ENCODE measurements at places on chromosomes 5 and 9.

DNA sequence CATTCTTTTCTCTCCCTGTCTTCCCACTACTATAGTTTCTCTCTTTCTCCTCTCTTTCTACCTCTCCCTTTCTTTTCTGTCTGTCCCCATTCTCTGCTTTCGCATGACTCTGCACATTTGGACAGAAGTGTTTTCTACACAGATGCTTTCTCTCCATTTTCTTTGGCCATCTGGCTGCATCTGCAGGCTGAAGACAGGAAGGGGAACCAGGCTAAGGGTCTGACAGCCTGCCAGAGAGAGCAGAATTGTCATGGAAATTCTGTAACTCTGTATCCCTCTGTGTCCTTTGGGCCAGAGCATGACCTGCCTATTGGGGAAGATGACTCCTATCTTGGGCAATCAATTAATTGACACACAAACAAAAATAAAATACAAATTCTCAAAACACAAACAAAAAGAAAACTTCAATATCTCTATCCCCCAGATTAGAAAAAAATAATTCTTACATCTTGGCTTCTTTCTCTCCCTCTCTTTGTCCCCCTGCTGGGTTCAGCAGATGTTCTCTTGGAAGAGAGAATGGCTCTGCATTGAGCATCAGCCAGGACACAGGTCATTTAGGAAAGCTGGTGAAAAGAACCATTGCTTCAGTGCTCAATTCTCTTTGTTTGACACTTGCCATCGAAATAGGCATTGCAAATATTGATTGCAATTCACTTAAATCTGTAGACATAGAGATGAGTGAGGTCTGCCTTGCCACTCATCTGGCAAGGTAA is 415.9 kb upstream of the KLF4 start:
- no peak for DNase-seq

- no peak for DNase-seq
Measured at GRCh38 chr5:76855961-76856360, 6.1 kb downstream of the S100Z start.

- DNase-seq: no peak
Measured at GRCh38 chr9:136587145-136587943, 41.5 kb upstream of the NOTCH1 start.

DNA sequence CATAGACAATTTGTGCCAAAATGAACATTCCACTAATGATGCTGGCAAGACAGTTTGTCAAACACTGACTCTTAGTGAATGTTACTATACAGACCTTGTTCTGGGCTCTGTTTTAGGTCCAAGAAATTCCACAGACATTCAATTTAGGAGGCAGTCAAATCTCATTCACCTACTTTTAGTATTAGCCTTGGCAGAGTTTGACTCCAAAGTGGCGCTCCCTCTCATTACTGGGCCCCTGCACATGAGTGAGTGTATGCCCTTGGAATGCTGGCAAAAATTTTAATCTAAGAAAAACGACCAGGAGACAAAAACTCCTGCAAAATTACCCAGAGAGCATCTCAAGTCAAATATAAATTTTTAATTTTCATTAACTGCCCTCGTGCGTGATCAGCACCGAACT is 94.9 kb upstream of the SLC27A6 start:
- DNase-seq: no peak

DNA sequence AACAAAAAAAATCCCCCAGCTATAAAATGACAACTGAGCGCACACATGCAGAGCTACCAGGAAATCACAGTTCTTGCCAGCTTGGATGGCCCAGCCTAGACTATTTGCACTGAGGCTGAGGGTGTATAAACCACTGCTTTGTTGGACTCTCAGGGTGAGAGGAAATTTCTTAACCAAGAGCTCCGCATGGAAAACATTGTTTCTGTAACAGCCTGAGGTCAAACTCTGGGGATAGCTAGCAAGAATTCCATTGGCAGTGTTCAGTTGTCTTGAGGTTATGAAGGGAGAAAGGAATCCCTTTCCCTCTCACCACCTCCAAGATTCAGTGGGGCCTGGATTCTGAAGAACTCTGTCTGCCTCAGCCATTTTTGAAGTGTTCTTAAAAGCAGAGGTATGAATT is 360.0 kb downstream of the OSTF1 start:
- no peak for DNase-seq

DNA sequence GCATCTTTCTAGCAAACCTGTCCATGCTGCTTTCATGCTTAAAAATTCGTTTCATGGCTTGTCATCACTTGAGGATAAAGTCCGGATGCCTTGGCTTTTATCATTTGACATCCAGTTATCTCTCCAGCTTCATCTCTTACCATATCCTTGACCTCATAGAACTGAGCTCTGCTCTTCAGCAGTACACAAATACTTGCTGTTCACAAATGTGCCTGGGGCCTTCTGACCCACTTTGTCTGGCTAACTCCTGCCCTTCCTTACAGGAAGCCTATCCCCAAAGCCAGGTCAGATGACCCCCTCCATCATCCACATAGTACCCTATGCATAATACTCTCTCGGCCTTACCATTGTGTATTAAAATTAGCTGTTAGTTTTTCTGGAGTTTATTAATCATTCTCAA is 249.1 kb downstream of the SAXO1 start:
- no peak for DNase-seq

- DNase-seq: no peak
Measured at GRCh38 chr9:30915451-30915850, 1469.0 kb upstream of the ACO1 start.

DNA sequence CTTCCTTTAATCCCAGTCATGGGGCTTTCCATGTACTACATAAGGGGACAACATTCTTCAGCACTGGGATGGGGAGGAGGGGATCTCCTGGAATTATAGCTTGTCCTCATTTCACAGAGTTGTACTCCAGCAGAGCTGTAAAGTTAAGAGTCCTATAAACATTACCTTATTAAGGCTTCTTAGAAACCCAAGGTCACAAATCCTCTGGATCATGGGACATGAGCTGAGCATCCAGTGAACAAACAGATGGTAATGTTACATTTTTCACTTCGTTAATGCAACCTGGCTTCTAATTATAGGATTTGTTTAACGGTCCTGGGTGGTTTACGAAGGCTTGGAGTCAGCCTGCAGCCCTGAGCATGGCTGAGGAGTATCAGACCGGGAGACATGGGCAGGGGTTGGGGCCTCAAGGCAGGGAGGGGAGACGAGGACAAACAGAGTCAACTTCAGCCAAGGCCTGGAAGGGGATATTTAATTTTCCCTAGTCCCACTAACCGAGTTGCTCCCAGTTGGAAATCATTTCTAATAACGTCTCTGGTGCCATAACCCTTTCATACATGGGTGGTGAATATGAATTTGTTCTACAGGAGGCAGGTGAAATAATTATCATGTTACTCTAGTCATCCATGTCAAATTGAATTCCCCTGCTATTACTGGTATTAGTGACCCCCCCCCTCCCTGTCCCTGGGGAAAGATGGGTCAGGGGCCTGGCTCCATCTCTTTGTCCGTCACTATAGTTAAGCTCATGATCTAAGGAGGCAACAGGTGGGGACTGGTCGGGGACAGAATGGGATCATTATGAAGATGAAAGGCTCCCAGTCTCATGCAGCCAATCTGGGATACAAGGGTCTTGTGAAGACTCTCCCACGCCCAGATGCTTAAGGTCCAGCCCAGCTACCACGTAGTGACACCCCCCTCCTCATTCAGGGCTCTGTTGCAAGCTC is 10.7 kb upstream of the IL17B start:
- no peak for DNase-seq

DNA sequence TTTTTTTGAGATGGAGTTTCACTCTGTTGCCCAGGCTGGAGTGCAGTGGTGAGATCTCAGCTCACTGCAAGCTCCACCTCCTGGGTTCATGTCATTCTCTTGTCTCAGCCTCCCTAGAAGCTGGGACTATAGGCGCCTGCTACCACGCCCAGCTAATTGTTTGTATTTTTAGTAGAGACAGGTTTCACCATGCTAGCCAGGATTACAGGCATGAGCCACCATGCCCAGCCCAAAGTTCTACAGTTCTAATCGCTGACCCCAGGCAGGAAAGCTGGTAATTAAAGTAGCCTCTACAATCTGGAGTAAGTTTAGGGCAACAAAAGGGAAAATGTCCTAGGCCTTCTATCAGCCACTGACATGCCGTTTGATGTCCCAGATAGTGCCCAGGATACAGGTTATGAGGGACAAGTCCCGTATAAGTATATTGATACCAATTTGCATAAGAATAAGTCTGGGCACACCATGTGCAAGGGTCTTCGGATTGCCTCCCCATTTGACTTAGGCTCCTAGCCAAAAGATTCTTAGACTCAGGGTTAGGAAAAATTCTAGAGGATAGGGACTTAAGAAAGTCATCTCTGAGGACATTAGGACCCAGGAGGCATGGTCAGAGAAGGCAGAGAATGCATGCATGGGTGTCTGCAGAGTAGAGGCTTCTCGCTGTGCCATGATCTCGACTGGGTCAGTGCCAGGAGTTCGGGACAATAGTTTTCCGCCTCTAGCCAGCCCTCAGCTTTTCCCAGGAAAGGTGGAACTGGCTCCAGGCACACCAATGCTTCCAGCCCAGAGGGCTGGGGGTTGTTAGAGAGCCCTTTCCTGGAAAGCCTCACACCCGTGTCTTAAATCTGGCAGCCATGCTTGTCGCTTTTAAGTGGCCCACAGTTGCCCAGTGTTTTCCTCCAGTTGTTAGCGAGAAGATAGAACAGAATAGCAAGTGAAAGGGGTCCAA is 1111.1 kb downstream of the TAF11L14 start:
- DNase-seq: no peak

DNA sequence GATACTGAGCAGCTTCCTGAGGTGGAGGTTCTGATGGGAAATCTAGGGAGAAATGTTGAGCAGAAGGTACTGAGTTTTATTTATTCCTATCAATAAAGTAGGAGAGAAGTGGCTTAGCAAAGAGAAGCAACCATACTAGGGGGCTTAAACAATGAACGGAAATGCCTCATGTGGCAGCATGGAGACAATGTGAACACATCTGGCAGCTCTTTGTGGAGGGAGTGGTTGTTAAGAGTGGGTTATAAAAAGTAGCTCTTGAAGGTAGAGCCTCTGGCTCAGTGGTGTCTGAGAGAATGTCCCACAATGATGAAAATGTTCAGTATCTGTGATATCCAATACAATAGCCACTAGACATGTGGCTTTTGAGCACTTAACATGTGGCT is 52.7 kb upstream of the EQTN start:
- DNase-seq: no peak

DNA sequence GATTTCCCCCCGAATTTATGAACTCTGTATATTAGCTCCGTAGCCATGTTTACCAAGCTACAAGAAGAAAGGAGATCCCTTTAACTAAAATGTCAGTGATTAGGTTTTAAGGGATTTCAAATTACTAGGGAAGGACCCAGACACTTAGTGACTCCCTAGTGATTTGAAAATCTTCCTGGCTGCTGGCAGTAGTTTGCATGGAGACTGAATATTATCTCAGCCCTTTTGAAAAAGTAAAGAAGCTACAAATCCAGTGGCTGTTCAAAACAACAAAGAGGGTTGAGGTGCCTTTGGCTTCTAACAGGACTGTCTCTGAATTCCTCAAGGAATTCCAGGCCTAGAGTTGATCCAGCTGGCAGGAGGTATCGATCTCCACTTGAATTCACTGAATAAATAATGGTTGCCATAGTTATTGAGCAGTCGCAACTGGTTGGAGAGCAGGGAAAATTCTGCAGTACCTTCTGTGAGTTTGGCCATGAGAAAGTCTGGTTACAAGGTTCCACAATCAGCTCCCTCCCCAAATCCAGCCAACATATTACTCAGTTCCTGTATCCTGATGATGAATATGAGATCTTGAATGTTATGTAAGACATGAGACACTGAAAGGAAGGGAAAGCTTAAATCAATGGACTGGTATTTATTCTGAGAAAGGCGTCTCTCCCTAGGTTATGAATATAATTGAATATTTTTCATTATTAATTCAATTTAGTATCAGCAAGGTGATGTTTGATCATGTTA is 37.7 kb downstream of the NR4A3 start:
- no peak for DNase-seq

GRCh38 chr5:139091439-139092156 is 106.6 kb downstream of the SIL1 start:
- no peak for DNase-seq

DNA sequence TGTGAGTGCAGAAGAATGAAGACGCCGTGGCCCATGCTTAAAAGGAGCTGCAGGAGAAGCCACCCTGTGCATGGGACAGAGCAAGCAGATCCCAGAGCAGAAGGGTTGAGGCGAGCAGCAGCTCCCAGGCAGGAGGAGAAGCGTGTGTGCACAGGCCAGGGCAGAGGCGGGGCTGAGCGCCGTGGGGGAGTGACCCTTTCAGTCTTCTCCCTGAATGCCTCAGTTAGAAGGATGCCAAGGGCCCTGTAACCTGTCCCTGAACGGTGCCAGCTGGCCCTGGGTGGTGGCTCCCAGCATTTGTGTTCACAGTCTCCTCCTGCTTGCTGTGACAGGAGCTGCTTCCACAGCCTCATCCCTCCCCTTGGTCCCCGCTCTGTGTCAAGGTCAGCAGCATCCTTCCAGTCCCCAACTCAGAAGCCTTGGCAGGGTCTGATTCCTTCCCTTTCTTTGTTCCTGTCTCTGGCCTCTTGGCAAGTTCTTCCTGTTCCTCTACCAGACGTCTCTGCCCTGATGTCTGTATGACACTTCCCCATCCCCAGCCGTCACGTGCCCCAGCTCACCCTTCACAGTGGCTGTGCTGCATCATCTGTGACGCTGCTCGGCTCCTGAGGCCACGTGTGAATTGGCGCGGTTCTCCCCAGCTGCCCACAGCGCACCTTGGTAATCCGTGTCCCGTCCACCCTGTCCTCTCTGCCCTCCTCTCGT is 5.2 kb downstream of the EXOC3 start:
- no peak for DNase-seq

GRCh38 chr9:99867968-99868367 is 38.5 kb upstream of the STX17 start:
- DNase-seq: no peak

- DNase-seq: no peak
Measured at GRCh38 chr5:98750693-98751092, 22.8 kb upstream of the RGMB start.

- DNase-seq: no peak
Measured at GRCh38 chr5:176912115-176912514, 13.0 kb upstream of the HK3 start.

- DNase-seq: no peak
Measured at GRCh38 chr9:101434998-101435397, 576 bp downstream of the ALDOB start.

Measured in BJ (cell line).